Amygdala (tissue), 56 donors: ENCODE measurements at places on chromosomes 2 and 18.

GRCh38 chr2:218028562-218029348 lies 26.0 kb upstream of the TNS1 start:
- no peak for DNase-seq

DNA sequence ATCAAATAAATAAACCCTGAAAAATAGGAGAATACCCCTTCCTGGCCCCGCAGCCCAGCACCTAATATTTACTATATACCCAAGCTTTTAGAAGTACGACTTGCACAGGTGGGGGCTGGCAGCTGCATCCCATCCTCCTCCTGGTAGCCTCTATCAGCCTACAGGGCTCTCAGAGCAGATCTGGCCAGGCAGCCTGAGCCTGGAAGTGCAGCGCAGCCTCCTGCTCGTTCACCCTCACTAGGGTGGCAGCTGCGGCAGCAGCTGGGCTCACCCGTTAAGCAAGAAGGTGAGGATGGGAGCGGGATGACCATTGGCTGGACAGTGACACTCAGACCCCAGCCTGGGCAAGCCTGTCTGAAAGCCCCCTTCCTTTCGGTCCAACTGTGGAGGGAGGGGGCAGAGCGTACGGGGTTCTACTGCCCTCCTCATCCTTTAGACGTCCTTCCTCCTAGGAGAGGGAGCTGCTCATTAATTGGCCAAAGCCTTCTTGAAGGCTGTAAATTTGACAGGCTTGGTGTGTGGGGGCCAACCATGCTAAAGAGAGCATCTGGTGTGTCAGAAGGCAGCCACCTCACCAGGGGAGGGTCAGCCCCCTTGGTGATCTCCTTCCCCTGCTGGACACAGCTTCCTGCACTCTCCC lies 23.3 kb downstream of the MPHOSPH10 start:
- DNase-seq: no peak

GRCh38 chr18:75221397-75221796 lies 10.8 kb downstream of the TSHZ1 start:
- DNase-seq: no peak

DNA sequence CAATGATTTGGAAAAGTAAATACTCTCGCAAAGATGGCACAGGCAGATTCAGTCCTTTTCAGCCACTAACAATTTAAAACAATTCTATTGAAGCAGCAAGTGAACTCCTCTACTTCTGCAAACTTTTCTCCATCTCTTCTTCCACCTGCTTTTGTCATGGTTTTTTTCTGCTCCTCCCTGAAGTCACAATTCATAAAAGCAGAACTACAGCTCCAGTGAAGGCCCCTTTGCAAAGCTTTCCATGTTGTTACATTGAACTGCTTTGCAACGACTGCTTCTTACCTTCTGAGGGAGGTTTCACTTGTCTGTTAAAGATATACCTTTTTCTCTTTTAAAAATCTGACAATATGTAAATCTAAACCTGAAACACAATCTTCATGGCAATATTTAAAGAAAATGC lies 3.7 kb upstream of the SERTAD2 start:
- DNase-seq: no peak

GRCh38 chr2:221085936-221086335 lies 486.2 kb downstream of the EPHA4 start:
- DNase-seq: no peak

- DNase-seq: no peak
Observed at GRCh38 chr2:221908518-221908917, 336.4 kb upstream of the EPHA4 start.

DNA sequence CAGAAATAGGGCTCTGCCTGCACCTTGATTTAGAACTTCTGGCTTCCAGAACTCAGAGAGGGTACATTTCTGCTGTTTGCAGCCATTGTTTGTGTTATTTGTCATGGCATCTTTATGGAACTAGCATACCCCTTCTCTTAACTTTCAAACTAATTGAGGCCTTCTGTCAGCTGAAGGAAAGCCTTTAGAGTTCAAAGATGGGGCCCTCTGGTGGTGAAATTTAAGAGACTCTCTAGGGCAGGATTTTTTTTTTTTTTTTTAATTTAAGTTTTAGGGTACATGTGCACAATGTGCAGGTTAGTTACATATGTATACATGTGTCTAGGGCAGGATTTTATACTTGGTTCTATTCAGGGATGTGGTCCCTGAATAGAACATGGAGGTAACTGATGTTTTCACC lies 260.6 kb upstream of the LINC00305 start:
- DNase-seq: no peak

GRCh38 chr18:23578067-23578701 lies 8.1 kb downstream of the NPC1 start:
- no peak for DNase-seq

GRCh38 chr2:14720319-14720718 lies 87.8 kb downstream of the LRATD1 start:
- DNase-seq: no peak
